ENCODE measurements at places on chromosomes 7 and 10. TPM values are rescaled to one million over a fixed set of nuclear protein-coding genes. Genes with fewer than 3 reads are reported as not detected.

GRCh38 chr7:117138495-117138894 is 184.4 kb downstream of the WNT2 start:
- no peak for DNase-seq

DNA sequence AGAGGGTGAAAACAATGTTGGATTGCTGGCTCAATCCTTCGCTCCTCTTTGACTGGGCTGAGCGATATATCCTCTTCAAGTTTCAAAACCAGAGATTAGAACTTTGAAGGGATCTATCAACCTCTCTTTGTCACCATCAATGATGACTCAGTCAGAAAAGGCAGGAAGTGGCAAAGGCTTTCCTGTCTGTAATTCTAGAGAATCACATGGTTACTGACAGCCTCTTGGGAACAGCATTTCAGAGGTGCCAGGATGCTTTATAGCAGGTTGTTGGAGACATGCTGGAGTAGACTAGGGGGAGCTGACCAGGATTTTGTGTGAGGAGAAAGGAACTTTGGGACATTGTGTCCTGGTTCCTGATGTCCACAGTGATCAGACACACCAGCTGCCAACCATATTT is 81.3 kb downstream of the PRKCQ start:
- peak; percentile 91 for DNase-seq

DNA sequence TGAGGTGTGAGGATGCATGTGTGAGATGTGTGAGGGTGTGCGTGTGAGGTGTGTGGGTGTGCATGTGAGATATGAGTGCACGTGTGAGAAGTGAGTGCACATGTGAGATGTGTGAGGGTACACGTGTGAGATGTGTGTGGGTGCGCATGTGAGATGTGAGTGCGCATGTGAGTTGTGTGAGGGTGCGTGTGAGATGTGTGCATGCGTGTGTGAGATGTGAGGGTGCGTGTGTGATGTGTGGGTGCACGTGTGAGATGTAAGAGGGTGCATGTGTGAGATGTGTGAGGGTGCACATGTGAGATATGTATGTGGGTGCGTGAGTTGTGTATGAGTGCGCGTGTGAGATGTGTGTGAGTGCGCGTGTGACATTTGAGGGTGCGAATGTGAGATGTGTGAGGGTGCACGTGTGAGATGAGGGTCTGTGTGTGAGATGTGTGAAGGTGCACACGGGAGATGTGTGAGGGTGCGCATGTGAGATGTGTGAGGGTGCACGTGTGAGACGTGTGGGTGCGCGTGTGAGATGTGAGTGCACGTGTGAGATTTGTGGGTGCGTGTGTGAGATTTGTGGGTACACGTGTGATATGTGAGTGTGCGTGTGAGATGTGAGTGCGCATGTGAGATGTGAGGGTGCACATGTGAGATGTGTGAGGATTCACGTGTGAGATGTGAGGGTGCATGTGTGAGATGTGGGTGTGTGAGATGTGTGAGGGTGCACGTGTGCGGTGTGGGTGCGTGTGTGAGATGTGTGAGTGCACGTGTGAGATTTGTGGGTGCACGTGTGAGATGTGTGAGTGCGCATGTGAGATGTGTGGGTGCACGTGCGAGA is 30.5 kb downstream of the PPIF start:
- no peak for DNase-seq

DNA sequence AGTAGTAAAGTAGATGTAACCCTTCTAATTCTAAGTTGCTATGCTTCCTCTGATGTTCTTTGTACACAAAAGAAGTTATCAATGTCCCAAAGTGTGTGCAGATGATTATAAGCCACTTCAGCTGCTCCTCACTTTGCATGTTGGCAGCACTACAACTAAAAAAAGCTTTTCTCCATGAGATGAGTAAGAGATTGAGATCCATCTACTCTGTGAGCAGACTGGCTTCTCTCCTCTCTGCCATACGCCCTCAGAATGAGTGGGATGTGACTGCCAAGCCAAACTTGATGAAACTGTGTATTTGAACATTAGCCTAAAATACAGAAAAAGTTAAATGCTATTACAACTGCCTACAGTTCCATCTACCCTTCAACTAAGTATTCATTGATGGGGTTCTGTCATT is 102.9 kb upstream of the ETV1 start:
- no peak for DNase-seq

- no peak for DNase-seq
Measured at GRCh38 chr7:3089493-3089892, 45.8 kb upstream of the CARD11 start.

GRCh38 chr7:191981-192649 is at the start of gene FAM20C:
FAM20C (plus strand) TSS chr7:192571; CDS start chr7:193200, 629 bp downstream.
- peak; percentile 22 for DNase-seq

- DNase-seq: no peak
Measured at GRCh38 chr7:92769844-92770243, 66.5 kb downstream of the CDK6 start.

- DNase-seq: no peak
Measured at GRCh38 chr10:124210263-124210662, 116.9 kb upstream of the CHST15 start.

DNA sequence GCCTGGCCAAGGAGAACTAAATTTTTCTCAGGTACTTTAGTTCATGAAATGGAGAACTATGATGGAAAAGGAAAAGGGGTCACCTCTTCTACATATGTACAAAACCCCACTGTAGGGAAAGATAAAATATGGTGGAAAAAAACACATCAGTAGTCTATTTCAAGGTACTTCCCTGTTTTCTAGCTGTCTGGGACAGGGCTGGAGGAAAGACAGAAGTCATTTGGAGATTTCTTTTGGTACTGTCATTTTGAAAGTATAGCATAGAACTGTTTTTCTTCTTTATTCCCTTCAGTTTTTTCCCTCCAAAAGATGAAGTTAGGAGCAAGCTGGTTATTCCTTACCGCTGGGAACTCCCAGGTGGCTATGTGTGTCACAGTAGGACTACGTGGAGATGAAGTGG is 196.1 kb downstream of the DOCK4 start:
- DNase-seq: no peak

DNA sequence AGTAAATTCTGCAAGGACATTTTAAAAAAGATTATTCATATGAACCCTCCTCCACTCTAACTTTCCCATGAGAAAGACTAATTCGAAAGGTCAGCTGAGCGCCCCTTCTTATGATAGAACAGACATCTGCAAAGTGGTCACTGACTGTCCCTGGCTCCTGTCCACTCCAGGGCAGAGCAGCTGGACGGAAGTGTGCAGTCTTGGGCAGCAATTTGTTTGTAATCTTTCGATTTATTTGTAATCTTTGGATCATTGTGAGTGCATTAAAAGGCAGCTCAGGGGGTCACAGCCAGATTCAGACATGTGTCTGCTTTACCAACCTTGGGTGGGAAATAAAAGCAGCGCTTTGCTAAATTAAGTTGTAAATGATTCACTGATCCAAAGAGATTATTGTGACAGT is 158.8 kb upstream of the ADARB2 start:
- no peak for DNase-seq

DNA sequence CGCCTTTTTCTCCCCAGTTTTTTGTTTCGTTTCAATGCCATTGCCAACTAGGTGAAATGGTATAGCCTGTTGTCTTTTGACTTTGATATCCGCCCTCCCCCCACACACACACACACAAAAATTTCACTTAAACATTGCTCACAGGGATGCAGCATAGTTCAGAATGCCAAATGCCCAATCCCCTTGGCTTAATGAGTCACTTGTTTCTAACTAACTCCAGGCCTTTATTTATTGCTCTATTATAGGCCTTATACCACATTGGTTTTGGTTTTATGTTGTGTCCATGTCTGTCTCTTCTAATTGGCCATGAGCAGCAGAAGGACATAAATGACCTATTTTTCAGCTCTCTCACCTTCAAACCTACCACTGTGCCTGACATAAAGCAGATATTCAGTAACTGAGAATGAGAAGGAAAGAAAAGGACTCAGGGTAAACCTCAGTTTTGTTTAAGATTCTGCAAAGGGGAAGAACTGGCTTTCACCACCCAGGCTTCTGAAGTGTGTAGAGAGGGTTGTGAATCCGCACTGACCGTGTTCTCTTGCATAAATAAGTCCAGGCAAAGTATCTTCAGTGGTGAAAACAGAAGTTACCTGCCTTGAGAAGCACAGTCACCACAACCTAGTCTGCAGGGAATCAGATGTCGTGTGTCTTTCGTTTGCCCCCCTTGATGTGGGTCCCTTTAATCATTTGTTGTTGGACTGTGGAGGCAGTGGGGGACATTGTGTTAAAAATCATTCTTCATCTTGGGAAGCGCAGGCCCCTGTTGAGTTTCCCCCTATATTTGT is 139.8 kb downstream of the CELF2 start:
- no peak for DNase-seq

DNA sequence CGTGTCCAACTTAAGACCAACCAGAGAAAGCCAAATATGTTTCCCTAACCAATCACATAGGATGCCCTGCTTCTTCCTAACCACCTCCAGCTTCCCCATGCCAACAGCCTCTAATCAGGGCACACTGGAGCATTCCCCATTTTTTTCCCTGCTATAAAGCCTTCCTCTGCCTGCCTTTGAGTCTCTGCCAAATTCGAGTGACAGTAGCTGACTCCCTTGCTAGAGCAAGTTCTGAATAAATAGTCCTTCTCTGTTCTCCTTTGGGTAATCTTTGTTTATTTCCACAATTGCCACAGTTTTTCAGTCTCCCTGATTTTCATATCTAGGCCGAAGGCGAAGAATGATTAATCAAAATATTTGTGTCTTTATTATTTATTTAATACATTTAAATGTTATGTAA is 96.7 kb downstream of the ANLN start:
- DNase-seq: no peak

- no peak for DNase-seq
Measured at GRCh38 chr7:44380831-44381493, 55.6 kb upstream of the CAMK2B start.

DNA sequence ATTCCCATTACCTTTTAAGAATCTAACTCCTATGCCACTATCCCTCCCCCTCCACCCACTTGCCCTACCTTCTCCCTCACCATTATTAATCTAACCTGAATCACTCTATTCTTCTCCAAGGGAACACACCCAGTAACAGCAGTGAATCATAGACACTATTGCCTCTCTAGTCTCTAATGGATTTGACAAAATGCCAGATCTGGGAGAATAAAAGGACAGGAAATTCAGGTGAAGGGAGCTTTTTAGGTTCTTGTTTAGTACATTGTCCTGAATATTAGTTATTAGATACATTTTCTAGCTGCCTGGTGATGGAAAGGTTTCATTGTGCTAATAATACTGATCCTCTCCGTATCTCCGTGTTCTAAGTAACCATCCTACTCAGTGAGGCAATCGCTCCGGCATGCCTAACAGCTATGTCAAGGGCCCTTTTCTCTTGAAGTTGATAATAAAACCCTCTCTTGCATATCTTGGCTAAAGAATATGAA is 4.1 kb upstream of the SFR1 start:
- DNase-seq: no peak

COL13A1 gene
- total RNA-seq: not detected

ADAM12 gene
- total RNA-seq: 1.2 TPM

ASB10 gene
- not detected for total RNA-seq

HOXA7 gene
- not detected for total RNA-seq

BICC1 gene
- total RNA-seq: not detected

ANXA8L1 gene
- total RNA-seq: not detected

SPDYE16 gene
- total RNA-seq: not detected

LHFPL3 gene
- total RNA-seq: not detected

SRGN gene
- 353 TPM for total RNA-seq
